ENCODE measurements at places on chromosomes 1 and 21.

GRCh38 chr1:27538793-27539192, 48.8 kb upstream of the WASF2 start:
- DNase-seq = no peak

DNA sequence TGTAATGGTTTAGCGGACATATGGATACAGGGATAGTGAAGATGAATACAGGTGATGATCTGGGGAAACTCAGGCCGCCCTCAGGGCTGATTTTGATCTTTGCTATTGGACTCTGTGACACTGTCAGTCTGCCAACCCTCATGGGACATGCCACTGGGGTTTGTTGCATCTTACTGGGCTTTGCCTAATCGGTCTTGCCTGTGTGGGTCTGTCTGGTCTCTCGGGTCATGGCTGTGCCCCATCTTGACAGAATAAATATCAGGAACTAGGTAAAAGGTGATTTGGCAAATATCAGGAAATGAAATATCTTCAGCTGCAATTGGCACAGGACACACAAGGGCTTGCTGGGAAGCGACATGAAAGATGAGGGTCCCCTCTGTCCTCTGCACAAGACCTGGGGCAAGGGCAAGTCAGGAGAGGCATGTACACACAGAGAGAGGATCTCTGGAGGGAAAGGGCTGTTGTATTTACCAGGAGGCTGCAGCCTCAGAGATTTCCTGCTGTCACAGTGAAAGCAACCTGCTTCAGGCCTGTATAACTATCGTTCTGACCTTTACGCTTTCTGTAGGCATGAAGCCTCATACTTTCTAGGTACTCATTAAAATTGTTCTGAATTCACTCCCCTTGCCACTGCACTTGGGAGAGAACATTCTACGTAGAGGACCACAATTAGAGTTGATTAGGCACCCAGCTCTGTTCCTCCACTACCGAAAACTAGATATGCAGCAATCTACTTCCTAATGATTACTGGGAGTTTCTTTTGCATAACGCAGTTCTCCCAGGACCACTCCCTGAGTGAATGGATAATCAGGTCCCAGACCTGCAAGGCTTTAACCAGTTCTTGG, 52.0 kb upstream of the GADD45A start:
- DNase-seq = peak; percentile 53

DNA sequence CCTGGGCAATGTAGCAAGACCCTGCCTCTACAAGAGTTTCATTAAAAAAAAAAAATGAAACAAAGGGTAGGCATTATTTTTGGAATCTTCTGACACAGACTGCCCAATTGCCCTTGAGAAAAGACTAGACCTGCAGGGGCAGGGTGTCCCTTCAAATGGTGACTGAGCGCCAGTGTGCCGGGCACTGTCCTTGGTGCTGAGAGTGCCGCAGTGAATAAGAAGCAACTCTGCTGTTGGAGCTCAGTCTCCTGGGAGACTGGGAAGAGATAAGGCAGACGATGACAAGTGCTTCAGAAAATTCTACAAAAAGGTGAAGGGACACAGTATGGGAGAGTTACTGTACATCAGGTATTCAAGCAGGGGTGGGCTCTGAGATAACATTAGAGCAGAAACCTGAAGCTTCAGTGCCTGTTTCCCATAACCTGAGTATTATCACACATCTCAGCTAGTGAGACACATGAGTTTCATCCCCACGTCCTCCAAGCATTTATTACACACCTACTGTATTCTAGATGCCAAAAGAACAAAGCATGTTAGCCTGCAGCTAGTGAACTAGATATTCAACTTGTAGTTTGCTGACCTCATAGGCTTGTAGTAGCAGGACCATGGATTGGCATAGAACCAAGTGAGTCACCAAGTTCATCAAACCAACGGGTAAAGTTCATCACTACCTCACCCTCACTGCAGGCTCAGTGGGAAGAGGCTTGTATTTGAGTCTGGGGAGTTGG, 18.4 kb upstream of the RPL11 start:
- peak; percentile 14 for DNase-seq

- no peak for DNase-seq
Observed at GRCh38 chr1:2468041-2468472, 8.0 kb upstream of the PLCH2 start.

- no peak for DNase-seq
Observed at GRCh38 chr1:232132572-232132971, 497.4 kb downstream of the SIPA1L2 start.

DNA sequence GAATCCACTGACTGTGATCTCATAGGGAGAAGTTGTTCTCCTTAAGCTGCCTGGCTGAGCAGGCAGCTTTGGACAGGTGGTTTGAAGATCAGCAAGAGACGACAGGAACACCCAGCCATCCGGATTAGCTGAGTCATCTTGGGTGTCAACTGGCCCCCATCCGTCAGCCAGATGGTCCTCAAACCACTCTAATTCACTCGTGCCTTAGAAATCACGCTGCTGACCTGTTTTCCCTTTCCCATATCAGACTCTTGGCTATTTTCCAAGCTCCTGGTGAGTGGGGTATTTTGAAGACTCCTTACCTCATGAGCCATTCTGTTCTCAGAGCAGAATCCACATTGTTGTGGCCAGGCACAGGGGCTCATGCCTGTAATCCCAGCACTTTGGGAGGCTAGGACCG, 149.1 kb upstream of the L1TD1 start:
- peak; percentile 96 for DNase-seq

GRCh38 chr1:199302554-199302953, 663.7 kb downstream of the PTPRC start:
- DNase-seq = no peak

GRCh38 chr1:160837558-160838205, 25.0 kb downstream of the CD244 start:
- DNase-seq = peak; percentile 17

DNA sequence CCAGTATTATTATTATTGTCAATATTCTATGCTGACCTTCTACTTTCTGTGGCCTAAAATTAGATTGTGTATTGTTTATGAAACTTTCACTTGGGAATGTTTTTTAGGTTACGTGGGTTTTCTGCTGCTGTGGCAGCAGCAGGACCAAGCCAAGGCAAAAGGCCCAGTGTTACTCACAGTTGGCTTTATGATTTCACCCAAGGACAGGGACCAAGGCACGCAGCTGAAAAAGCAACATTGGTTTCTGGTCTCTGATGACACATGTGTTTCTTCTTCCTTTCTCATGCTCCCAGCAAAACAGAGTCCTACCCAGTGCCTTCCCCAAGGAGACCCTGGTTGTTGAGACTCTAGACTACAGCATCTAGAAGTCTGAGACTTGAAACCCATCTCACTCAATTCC, 413.7 kb downstream of the SETD4 start:
- DNase-seq = no peak

GRCh38 chr1:42736152-42736551, 3.9 kb downstream of the CLDN19 start:
- DNase-seq = peak; percentile 23

DNA sequence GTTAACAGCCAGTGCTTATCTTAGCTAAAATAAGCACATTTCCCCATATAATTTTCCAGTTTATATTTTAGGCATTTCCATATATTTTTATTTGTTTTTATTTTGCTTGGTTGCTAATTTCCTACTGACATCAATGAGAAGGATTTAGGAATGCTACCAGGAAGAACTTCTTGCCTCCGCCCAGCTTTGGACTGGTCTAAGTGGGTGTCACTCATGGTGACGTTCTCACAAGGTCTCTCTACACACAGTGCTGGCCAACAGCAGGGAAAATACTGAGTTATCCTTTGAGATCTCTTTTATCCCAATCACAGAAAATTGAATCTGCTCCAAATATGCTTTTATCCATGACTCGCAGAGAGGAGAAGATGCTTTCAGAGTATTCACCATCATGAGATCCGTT, 13.2 kb downstream of the MX1 start:
- DNase-seq = no peak

DNA sequence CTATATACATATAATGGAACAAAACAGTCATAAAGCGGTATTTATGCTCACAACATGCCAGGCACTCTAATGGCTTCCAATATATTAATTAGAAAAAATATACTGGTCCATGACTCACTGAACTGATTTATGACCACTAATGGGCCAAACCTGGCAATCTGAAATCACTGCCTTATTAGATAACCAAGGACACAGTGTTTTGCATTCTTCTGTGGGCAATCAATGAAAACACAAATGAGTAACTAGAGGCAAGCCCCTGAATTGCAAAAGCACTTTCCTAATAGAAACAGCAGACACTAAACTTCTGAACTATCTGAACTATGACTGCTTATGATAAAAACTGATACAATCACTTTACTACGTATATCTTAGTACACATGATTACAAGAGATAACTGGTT, 3.5 kb downstream of the GCLM start:
- DNase-seq = peak; percentile 7

GRCh38 chr1:214425716-214426425, 125.5 kb downstream of the PTPN14 start:
- no peak for DNase-seq

DNA sequence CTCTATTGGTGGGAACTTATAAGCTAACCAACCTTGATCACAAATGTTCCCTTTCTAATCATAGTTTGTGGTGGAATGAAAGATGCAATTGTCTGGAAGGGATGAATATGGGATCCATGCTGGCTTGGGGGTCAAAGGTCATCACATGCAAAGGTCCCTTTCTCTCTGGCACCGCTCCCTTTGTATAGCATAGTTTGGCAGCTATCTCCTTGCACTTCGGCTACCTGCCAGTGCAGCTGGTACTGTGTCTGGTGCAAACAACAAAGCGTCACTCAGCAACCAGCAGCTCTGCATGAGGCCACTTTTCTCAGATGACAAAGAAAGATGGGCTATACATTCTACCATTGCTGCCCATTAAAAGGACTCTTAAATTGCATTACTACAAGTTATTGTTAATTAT, 188.2 kb upstream of the NFIA start:
- peak; percentile 93 for DNase-seq

DNA sequence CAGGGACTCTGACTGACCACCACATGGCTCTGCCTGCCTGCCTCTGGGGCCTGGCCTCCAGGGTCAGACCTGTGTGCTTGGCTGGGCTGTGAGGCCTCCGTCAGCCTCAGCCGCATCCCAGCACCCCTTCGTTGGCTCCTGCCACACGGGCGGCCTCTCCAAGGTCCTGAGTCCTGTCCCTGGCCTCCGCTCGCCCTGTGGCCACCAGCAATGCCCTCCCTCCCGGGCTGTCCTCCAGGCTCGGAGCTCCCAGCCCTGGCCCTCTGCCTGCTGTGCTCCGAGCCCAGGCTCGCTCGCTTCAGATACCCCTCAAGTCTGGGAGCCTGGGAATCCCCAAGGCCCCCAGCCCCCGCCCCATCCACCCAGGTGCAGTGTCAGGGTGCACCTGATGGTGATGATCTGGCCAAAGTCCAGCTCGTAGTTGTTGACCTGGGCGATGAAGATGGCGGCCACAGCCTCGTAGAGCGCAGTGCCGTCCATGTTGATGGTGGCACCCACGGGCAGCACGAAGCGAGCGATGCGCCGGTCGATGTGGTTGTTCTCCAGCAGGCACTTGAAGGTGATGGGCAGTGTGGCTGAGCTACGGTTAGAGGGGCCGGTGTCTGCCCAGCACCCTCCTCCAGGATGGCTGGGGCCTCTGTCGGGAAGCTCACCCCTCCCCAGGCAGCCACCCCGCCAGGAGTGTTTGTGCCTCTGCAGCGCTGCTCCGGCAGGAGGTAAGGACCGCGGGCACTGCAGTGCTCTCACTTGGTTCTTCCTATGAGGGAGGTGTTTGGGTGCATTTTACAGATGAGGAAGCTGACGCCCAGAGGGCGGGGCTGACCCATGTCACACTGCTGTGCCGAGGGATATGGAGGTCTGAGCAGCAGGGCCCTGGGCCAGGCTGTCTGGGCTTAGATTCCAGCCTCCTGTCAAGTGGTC, 28.5 kb downstream of the PODN start:
- DNase-seq = peak; percentile 33

DNA sequence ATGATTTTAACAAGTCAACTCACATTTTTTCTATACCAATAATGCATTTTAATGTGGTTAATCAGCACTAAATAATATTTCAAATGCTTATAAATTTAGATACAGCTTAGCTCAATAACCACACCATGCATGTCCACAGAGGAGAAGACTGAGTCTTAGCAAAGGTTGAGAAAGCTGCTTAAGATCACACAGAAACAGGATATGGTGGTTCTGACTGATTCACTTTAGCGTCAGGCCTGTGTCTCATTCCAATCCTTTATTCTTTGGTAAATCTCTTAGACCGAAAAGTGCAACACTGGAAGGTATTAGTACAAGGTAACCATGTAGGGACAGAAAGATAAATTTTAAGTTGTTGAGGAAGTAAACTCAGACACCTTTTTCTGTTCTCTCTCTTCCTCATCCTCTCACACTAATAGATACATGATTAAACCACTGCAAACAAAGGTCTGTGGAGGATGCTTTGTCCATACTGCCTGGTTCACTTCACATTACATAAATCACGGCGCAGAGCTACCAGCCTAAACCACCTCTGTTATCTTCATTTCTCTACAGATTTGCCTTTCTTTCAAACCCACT, 139.0 kb downstream of the DPYD start:
- no peak for DNase-seq

- DNase-seq = peak; percentile 13
Observed at GRCh38 chr1:83942914-83943313, 56.0 kb downstream of the TTLL7 start.

GRCh38 chr1:223203034-223203408, 60.0 kb upstream of the TLR5 start:
- DNase-seq = no peak

- DNase-seq = no peak
Observed at GRCh38 chr1:205598841-205599668, 32.8 kb downstream of the ELK4 start.

DNA sequence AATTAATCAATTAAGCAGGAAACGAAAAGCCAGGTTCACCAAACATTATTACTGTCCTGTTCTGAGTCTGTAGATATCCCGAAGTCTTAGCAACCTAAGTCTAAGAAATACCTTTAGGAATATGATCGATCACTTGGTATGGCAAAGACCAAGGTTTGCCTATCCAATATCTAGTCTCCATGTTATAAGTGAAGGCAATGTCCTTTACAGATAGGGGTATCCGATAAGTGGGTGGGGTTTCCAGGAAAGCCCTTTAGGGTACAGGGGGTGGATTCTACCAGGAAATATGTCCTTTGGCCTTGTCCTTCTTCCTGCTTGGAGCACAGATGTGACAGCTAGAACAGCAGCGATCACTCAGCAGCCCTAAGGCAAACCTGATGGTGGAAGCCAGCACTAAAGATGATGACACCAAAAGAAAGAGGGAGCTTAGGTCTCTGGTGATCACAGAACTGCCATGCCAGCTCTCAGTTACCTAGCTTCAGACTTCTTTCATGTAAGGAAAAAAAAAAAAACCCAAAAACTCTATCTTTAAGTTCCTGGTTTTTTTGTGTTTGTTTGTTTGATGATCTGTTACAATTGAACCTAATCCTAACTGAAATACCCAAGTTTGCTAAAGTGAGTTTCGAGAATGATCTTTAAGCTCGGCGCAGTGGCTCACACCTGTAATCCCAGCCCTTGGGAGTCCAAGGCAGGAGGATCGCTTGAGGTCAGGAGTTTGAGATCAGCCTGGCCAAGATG, 40.8 kb downstream of the DSTYK start:
- no peak for DNase-seq

DNA sequence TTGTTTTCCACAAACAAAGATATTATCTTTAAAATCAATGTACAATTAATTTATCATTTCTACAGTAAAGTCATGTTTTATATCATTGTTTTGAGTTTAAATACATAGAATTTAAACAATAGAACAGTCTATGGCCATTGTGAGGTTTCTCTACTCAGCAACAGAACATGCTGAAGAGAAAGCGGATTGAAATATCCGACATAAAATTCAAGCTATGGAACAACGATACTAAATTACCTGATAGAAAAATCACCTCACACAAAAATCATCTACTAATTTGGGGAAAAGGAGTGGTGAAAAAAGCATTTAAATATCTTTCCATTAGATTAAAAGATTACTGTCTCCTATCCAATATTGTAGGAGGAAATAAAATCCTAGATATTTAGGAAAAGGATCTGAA, 12.6 kb downstream of the CDKN2C start:
- DNase-seq = peak; percentile 44
